ENCODE measurements at places on chromosomes 7 and 10.
A peak's percentile ranks its signal among the peaks of the same experiment; 100 is the strongest.

- no peak for DNase-seq
These were observed 126.1 kb upstream of the TMEM196 start for GRCh38 chr7:19899529-19899928.

- no peak for DNase-seq
These were observed 258.9 kb upstream of the NPY start for GRCh38 chr7:24025094-24025493.

GRCh38 chr10:71028066-71028465 is 139.7 kb upstream of the PCBD1 start:
- DNase-seq: no peak

GRCh38 chr7:155287284-155287935 is 10.3 kb upstream of the INSIG1 start:
- no peak for DNase-seq

DNA sequence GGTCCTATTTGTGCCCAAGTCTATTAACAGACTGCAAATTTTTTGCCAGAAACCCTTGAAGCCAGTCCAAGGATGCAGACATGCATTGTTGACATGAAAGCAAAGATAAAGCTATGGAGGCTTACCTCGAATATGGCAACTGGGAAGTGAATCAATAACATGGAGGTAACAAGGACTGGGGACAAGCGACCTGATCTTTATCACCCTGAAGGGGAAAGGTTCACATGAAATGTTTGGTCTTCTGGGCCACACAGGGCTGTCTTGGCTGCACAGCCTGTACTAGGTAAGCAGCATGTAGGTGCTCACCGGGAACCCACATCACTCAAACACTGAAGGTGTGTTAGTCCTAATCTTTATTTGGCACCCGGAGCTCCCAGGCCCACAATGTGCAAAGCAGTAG is 17.9 kb downstream of the ERCC6 start:
- DNase-seq: no peak

GRCh38 chr7:67599331-67600062 is 602.9 kb downstream of the TYW1 start:
- DNase-seq: no peak

GRCh38 chr7:140723006-140723405 is 26.5 kb downstream of the NDUFB2 start:
- DNase-seq: peak; percentile 26

DNA sequence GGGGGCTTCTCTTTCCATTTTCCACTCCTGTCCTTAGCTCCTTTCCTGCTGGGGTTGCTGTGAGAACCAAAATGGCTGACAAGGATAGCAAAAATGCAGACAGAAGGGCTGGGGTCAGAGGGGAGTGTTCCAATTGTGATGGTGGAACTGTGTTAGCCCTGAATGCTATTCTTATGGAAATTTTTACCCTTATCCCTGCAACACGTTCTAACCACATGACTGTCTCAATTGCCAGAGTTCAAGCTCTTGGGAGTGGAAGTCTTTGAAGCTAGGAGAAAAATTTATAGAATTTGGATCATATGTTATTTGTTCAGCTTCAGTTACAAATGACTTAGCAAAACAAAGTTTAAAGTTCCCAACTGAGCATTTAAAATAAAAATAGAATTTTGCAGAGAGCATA is 134.1 kb downstream of the ADCYAP1R1 start:
- DNase-seq: no peak

All from stimulated activated CD4-positive, alpha-beta T cell treated with anti-CD3 and anti-CD28 coated beads, Interleukin-4, amount 100 ng/mL, for 4 hours (primary cell).